T-helper 9 cell (primary cell): ENCODE measurements at places on chromosomes 5 and 9.

- DNase-seq: no peak
Observed at GRCh38 chr5:11180890-11181289, 419.9 kb upstream of the DAP start.

- DNase-seq: no peak
Observed at GRCh38 chr9:93950619-93951601, 4.2 kb downstream of the BARX1 start.

GRCh38 chr9:33239921-33240320, at the start of gene SPINK4:
SPINK4 (plus strand) TSS chr9:33240167; CDS start chr9:33240209, 42 bp downstream.
- DNase-seq: no peak

- DNase-seq: no peak
Observed at GRCh38 chr5:124887223-124887622, 140.8 kb upstream of the ZNF608 start.

- no peak for DNase-seq
Observed at GRCh38 chr5:58114324-58114723, 345.6 kb downstream of the PLK2 start.

DNA sequence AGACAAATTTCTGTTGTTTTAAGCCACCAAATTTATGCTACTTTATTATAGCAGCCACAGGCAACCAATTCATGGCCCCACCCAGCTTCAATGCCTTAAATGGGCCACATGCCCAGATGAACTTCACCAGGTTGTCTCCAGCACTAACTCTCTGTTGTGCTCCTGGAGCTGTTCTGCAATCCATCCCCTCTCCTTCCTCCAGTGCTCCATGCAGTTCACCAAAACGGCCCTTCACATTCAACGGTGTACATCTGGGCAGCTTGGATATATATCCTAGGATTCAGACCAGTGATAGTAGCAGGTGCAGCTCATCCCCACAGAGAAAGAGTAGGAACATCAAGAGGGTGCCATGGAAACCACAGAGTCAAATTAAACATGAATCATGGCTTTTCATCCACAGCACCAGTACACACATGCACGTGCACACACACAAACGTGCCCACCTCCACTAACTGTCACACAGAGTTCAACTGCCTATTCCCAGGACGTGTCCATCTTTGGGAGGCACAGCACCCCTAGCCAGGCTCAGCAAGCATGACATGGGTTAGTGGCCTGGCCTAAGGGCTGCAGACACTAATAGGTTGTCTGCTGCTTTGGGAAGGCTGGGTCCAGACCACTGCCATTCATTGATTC, 134.5 kb downstream of the MED10 start:
- no peak for DNase-seq

- DNase-seq: no peak
Observed at GRCh38 chr5:159459951-159460538, 129.8 kb upstream of the IL12B start.

DNA sequence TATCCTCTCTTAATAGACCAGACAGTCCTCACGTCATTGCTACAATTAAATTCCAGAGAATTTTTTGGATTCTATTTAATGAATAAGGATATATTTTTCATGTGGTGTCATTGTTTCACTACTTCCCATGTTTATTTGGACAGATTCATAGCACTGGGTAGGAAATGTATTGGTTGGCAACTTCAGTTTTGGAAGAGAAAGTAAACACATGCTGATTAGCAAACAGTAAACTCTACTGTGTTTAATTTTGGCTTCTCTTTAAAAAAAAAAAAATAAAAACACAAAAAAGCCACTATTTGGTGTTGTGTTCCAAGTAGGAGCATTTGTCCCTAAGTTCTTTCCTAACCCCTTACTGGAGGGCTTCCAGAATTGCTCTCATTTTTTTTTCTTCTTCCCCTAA, 77.3 kb downstream of the NFIB start:
- DNase-seq: no peak

DNA sequence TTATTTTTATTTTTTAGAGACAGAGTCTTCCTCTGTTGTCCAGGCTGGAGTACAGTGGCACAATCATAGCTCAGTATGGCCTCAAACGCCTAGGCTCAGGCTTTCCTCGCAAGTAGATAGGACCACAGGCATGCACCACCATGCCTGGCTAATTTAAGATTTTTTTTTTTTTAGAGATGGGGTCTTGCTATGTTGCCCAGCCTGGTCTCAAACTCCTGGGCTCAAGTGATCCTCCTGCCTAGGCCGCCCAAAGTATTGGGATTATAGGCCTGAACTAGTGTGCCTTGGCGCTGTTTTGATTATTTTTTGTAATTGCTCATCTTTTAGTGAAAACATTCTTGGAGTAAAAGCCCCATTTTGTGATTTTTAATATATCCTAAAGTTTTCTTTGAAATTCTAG, 5.4 kb downstream of the YTHDC2 start:
- no peak for DNase-seq

DNA sequence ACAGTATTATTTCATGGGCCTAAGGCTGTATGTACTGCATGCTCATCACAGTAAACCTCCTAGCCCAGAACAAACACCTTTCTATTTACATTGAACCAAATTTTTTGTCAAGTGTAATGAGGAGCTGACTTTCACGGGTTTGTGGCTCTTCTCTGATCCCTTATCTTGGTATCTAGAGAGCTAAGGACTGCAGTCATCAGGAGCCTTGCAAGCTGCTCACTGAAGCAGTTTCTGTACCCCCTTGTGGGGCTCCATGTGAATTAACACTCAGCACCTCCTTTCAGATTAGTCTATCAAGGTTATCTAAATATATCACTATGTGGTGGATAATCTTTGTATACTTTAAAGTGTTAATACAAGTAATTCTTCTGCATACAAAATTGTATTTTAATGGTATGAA, 108.2 kb downstream of the AUH start:
- no peak for DNase-seq
